Activated T-helper 17 cell treated with anti-CD3 and anti-CD28 coated beads, Interleukin-2, amount 50 U/mL, for 72 hours (primary cell): ENCODE measurements at places on chromosomes 12 and 14.

DNA sequence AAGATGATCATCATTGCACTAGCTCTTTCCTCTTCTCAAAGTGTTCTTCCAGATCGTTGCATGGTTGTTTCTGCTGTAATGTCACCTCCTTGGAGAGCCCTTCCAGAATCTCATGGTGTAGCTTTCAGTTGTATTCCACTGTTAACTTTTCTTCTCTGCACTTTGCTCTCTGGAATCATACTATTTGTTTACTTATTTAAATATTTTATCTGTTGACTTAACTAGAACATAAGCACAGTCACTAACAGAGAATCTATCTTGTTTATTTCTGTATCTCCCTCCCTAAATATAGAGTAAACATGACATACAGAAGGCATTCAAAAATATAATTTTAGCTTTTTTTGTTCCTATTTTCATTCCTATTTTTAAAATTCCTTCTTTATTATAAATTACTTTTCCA is 11.8 kb downstream of the LIN7A start:
- no peak for ATAC-seq

DNA sequence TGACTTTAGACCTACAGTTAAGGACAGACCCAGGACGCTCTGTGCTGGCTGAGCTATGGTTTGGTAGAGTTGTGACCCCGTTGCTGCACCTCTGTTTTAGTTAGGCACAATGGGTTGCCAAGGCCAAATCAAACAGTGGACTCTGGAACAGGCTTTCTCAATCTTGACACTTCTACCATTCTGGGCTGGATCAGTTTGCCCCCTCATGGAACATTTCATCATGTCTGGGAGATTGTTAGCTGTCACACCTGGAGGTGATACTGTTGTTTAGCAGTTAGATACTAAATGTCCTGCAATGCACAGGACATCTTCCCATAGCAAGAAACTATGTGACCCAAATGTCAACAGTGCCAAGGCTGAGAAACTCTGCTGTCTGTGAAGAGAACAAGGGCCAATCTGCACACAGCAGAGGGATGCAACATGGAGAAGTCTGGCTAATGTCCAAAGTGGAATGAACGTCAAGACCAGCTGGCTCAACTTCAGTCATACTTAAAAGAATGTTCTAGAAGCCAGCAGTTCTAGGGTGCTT is 65.6 kb upstream of the DICER1 start:
- ATAC-seq, result no peak

GRCh38 chr12:119784673-119785072 is 92.4 kb downstream of the CIT start:
- ATAC-seq, result no peak

GRCh38 chr12:47885012-47885501 is 19.7 kb downstream of the VDR start:
- peak; percentile 86 for ATAC-seq

DNA sequence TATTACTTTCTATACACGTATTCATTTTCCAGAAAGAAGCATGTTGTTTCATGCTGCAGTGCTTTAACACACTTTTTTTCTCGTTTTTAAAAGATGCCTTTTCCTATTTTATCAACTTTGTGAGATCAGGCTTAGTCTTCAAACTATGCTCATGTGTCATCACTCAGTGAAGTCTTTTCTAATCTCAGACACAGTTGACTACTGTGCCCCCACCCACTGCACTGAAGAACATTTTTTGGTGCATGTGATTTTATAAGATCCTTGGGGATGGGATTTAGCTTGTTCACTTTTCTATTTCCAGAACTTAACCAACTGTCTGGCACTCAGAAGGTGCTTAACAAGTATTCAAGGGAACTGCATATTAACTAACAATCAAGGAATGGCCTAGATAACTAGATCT is 85.5 kb downstream of the CDK17 start:
- ATAC-seq, result no peak

- ATAC-seq, result no peak
Observed at GRCh38 chr12:123040106-123040505, 59.6 kb downstream of the ARL6IP4 start.

DNA sequence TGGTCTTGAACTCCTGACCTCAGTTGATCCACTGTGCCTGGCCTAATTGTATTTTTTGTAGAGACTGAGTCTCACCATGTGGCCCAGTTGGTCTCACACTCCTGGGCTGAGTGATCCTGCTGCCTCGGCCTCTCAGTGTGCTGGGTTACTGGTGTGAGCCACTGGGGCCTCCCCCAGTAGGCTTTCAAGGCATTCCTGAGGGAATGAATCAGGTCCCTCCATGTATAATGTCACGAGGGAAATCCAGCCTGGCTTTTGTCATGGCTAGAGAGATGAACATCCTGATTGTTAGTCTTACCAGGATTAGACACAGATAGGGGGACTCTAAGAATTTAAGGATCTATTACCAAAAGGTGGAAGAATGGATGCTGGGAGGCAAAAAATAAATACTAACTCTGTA is 51.9 kb downstream of the CPSF2 start:
- no peak for ATAC-seq

DNA sequence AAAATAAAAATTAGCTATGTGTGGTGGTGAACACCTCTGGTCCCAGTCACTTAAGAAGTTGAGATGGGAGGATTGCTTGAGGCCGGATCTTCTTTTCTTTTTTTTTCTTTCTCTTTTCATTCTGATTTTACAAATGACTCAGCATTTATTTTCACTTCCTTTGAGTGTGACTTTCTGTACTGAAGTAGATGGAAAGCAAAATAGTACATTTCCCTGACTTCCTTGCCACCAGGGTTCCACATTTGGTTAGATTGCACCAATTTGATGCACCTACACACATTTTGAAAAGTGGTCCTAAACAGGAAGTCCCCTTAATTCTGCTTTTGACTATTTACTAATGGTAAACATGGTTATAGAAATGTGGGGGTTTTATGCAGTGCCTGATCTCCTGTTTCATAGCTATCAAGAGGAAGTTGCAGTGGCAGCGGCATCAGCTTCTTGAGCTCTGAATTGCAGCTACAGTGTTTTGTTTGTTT is 13.0 kb upstream of the LEMD3 start:
- peak; percentile 85 for ATAC-seq
